Immature natural killer cell (primary cell): ENCODE measurements at places on chromosomes 2 and 18. TPM values are rescaled to one million over a fixed set of nuclear protein-coding genes. Genes with fewer than 3 reads are reported as not detected.

GRCh38 chr2:216820709-216821108 is 39.2 kb downstream of the TNP1 start:
- no peak overlapping the region for H3K27ac ChIP-seq
- no peaks in the 10 kb centered on the region for H3K36me3 ChIP-seq
- DNase-seq: no peak
- H3K4me1 ChIP-seq: no peaks in the 10 kb centered on the region
- H3K4me3 ChIP-seq: no peak overlapping the region

The KCNF1 gene
- polyA plus RNA-seq: not detected

DNA sequence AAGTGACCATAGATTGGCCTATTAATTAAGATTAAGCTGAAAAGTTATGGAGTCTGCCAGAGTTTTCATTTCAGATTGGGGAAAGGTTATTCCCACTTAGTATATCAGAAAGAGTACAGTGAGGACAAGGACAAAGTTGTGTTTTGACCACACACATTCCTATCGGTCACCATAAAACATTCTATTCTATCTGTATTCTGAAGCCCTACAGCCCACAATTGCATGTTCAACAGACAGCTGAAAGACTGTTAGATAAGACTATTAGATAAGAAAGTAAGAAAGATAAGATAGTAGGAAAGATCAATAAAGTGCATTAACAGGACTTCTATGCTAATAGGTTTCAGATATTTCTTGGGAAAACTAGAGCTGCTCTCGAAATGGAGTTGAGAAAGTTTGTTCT is 26.7 kb upstream of the ACYP2 start:
- H3K36me3 ChIP-seq: no peaks in the 10 kb centered on the region
- peaks cover 7% of the 10 kb centered on the region for H3K4me1 ChIP-seq

GRCh38 chr2:131493199-131493968 is 1.2 kb upstream of the MZT2A start:
- H3K4me1 ChIP-seq: peaks cover 40% of the 10 kb centered on the region
- peak overlapping the region; percentile 98 for H3K27ac ChIP-seq
- H3K27me3 ChIP-seq: peaks cover 13% of the 10 kb centered on the region
- peak overlapping the region; percentile 93 for H3K4me3 ChIP-seq
- DNase-seq: no peak

DNA sequence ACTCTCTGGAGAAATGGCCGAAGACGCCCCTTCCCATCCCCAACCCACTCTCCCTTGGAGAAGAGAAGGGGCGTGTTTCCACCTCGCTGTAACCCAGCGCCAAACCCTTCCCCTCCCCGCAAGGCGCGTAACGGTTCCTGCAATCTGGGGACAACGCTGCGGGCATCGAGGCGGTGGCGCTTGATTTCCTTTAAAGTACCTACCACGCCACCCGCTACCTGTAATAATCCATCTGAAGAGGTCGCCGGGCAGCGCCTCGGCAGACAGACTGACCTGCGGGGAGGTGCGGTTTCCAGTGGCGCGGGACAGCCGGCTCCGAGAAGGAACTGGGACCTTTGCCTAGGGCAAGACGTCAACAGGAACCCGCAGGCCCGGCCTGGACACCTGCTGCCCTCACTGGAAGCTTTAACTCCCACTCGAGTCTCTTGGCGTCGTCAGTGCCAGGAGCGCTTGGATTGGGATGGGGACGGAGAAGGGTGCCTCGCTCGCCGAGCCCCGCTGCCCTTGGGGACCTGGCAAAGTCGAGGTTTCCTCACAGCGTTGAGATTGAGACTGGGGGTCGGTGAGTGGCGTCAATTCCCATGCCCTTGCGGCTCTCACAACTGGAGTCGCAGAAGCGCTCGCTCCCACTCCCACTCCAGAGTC is at the start of gene CYP1B1:
TSS of gene CYP1B1 (minus strand) at position 645 of the 645 bp plus-strand sequence. CDS start 763 bp downstream, outside the sequence.
- H3K4me1 ChIP-seq: peaks cover 9% of the 10 kb centered on the region
- no peak for DNase-seq
- peaks cover 8% of the 10 kb centered on the region for H3K27me3 ChIP-seq
- H3K36me3 ChIP-seq: no peaks in the 10 kb centered on the region

- H3K4me1 ChIP-seq: no peaks in the 10 kb centered on the region
- no peaks in the 10 kb centered on the region for H3K36me3 ChIP-seq
- DNase-seq: no peak
- no peaks in the 10 kb centered on the region for H3K27me3 ChIP-seq
These were observed 37.9 kb downstream of the BUB1 start for GRCh38 chr2:110639972-110640371.

The ST8SIA5 gene
- not detected for polyA plus RNA-seq

The AQP12A gene
- polyA plus RNA-seq: not detected

GRCh38 chr2:242031481-242032019 is 162.0 kb downstream of the RTP5 start:
- H3K27me3 ChIP-seq: peaks cover 60% of the 10 kb centered on the region
- peaks cover 35% of the 10 kb centered on the region for H3K4me1 ChIP-seq
- no peaks in the 10 kb centered on the region for H3K36me3 ChIP-seq
- DNase-seq: peak; percentile 79
- H3K4me3 ChIP-seq: peak overlapping the region; percentile 78
- peak overlapping the region; percentile 85 for H3K27ac ChIP-seq

The ARHGAP28 gene
- polyA plus RNA-seq: not detected

The RAB1A gene
- polyA plus RNA-seq: 32.7 TPM

- H3K4me3 ChIP-seq: peak overlapping the region; percentile 27
- H3K4me1 ChIP-seq: peaks cover 4% of the 10 kb centered on the region
- no peaks in the 10 kb centered on the region for H3K27me3 ChIP-seq
- no peak overlapping the region for H3K27ac ChIP-seq
- no peaks in the 10 kb centered on the region for H3K36me3 ChIP-seq
These were observed 68.9 kb upstream of the FZD7 start for GRCh38 chr2:201964631-201965206.

DNA sequence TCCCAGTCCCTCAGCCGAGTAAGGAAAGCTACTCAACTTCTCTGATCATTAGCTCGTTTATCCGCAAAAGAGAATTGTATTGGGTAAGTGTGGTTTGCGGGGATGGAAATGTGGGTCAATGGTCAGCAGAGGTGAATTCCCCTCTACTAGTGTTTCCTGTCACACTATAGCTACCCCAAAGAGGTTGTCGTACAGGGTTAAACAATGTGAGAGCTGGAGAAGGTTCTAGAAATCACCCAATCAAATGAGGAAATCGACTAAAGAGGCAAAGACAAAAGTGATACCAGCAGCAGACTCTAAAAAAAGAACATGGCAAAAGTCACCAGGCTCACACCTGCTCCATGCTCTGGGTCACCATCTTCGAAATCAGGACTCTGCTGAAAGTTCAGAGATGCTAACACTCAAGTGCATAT is 144.7 kb upstream of the ITGA4 start:
- H3K4me1 ChIP-seq: peaks cover 53% of the 10 kb centered on the region
- no peaks in the 10 kb centered on the region for H3K27me3 ChIP-seq
- H3K36me3 ChIP-seq: no peaks in the 10 kb centered on the region
- DNase-seq: peak; percentile 50

GRCh38 chr2:39020383-39020782 is 100.5 kb downstream of the SOS1 start:
- H3K36me3 ChIP-seq: peaks cover 12% of the 10 kb centered on the region
- H3K27ac ChIP-seq: no peak overlapping the region
- no peaks in the 10 kb centered on the region for H3K27me3 ChIP-seq
- DNase-seq: no peak

GRCh38 chr18:64330161-64330560 is 181.3 kb upstream of the LINC00305 start:
- no peaks in the 10 kb centered on the region for H3K4me1 ChIP-seq
- H3K4me3 ChIP-seq: no peak overlapping the region
- no peaks in the 10 kb centered on the region for H3K27me3 ChIP-seq
- H3K27ac ChIP-seq: no peak overlapping the region
- DNase-seq: no peak
- H3K36me3 ChIP-seq: no peaks in the 10 kb centered on the region

The FEV gene
- polyA plus RNA-seq: not detected

The APOB gene
- polyA plus RNA-seq: not detected

- peaks cover 6% of the 10 kb centered on the region for H3K27me3 ChIP-seq
- peak overlapping the region; percentile 51 for H3K27ac ChIP-seq
- H3K36me3 ChIP-seq: no peaks in the 10 kb centered on the region
- H3K4me3 ChIP-seq: peak overlapping the region; percentile 78
- DNase-seq: no peak
These were observed 1.2 kb downstream of the THAP4 start for GRCh38 chr2:241635756-241636155.

- H3K36me3 ChIP-seq: no peaks in the 10 kb centered on the region
- no peaks in the 10 kb centered on the region for H3K27me3 ChIP-seq
- H3K4me1 ChIP-seq: no peaks in the 10 kb centered on the region
- no peak overlapping the region for H3K27ac ChIP-seq
- H3K4me3 ChIP-seq: no peak overlapping the region
These were observed 495.8 kb downstream of the NRXN1 start for GRCh38 chr2:50535971-50536759.

The ERICH2 gene
- not detected for polyA plus RNA-seq
